ENCODE measurements at places on chromosomes 7 and 10.

GRCh38 chr7:55476852-55477780, 95.2 kb downstream of the VOPP1 start:
- no peak for DNase-seq

DNA sequence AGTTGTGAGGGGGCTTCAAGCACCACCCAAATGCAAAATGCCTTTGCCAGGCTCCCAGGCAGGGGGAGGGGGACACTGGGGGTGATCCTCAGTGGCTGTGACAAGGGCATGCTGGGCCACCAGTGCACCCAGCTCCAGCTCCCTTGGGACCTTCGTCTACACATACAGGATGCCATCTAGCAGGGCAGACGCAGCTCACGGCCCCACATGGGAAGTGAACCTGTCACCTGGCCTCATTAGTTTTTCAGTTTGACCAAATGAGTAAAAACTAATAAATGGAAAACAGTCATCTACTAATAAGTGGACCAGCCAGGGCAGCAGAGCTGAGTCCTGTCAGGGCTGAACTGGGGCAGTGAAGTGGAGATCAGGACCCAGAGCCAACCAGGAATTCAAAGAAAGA, 50.2 kb downstream of the TLL2 start:
- DNase-seq = no peak

DNA sequence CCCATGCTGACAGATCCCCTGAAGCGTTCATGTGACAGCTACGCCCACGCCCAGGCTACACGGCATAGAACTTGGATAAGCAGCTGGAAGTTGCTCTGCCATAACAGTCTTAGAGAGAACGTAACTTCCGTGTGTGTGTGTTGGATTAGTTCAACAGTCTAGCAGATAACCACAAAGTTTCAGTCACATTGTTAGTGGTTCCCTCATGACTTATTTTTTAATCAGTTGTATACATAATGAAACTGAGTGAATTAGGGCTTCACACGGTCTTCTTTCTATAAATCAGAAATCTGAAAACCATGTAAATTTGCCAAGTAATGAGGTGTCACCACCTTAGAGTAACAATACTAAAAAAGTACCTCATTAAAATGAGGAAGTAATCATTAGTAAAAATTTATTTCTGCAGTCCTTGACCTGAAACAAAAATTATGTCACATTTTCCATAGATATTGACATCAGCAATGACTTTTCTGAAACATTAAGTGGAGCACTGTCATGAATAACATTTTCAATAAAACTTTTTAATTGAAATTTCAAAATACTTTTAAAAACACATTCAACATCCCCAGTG, 21.7 kb upstream of the MACC1 start:
- no peak for DNase-seq

- DNase-seq = no peak
These were observed 312.8 kb upstream of the SORCS1 start for GRCh38 chr10:107477266-107477665.

DNA sequence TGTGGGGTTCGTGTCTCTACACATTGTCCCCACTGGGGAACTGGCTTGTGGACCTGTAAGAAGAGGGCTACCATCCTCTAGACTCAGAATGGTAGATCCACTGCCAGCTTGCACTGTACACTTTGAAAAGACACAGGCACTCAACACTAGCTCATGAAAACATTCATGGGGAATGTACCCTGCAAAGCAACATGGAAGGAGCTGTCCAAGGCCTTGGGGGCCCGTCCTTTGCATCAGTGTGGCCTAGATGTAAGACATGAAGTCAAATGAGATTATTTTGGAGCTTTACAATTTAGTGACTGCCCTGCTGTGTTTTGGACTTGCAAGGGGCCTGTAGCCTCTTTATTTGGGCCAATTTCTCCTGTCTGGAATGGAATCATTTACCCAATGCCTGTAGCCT, 399.0 kb upstream of the PCDH15 start:
- DNase-seq = no peak

GRCh38 chr7:74126220-74126880, 42.7 kb downstream of the LIMK1 start:
- no peak for DNase-seq
